ENCODE measurements at places on chromosomes 11 and 22.

DNA sequence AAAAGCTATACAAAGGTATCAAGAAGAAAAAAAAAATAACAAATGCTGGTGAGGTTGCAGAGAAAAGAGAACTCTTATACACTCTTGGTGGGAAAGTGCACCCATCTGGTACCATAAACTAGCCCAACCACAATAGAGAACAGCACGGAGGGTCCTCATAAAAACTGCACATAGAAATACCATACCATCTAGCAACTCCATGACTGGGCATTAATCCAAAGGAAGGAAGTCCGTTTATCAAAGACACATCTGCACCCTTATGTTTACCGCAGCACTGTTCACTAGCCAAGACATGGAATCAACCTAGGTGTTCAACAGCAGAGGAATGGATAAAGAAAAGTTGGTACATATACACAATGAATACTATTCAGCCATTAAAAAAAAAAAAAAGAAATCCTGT lies 10.8 kb upstream of the CLDN5 start:
- DNase-seq = no peak

- DNase-seq = no peak
These were observed 84.6 kb upstream of the LRRC55 start for GRCh38 chr11:57097149-57097548.

- DNase-seq = no peak
These were observed 59.4 kb downstream of the GRK3 start for GRCh38 chr22:25623851-25624250.

- no peak for DNase-seq
These were observed 71.2 kb upstream of the GDPD4 start for GRCh38 chr11:77372726-77373125.
